ENCODE measurements at places on chromosomes 4 and X.
A peak's percentile ranks its signal among the peaks of the same experiment; 100 is the strongest.

- DNase-seq, result no peak
These were observed 8.0 kb downstream of the SUPT20HL2 start for GRCh38 chrX:24305905-24306304.

- no peak for DNase-seq
These were observed 12.5 kb downstream of the SYTL5 start for GRCh38 chrX:38018766-38019425.

GRCh38 chrX:7582191-7582590, 260.8 kb upstream of the VCX start:
- DNase-seq, result no peak

- DNase-seq, result no peak
These were observed 32.0 kb downstream of the ZNF185 start for GRCh38 chrX:152929898-152930297.

- no peak for DNase-seq
These were observed 85.2 kb downstream of the MAPK10 start for GRCh38 chr4:86274642-86275041.

GRCh38 chr4:141098163-141098562, 35.1 kb downstream of the RNF150 start:
- no peak for DNase-seq

GRCh38 chrX:105458846-105459245, 238.4 kb upstream of the TEX13A start:
- no peak for DNase-seq

DNA sequence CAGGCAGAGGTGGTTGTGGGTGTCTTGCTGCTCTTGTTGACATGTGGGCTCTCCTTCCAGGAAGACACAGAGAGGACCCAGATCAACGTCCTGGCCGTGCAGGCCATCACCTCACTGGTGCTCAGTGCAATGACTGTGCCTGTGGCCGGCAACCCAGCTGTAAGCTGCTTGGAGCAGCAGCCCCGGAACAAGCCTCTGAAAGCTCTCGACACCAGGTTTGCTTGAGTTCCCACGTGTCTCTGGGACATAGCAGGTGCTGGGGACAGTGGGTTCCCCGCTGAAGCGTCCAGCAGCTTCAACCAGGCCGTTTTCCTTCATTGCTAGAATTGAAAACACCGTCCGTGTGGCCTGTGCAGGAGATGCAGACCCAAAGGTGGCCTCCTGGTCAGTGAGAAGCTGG, 25.6 kb upstream of the MSANTD1 start:
- DNase-seq, result no peak

DNA sequence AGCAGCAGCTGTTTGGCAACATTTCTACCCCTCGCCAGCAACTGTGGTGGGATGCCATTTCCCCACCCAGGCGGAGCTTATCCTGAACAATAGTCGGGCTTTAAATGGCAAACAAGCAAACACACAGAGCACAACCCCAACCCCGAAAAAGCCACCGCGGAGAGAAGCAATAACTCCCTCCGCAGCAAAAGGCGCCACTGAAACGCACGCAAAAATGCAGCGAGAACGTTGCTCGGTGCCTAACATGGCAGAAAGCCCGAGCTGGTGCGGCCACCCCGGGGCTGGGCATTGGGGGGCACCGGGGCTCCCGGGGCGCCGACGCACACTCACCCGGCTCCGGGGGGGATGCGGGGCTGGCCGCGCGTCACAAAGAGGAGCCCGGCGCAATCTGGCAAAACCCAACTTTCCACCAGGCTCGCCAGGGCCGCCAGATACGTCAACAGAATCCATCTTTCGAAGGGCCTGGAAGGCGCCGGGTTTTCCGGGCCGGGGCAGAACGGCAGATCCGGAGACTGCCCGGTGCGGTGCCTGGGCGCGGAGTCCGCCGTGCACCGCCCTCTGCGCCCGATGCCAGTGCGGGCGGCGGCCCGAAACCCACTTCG, 818 bp downstream of the RAI2 start:
- DNase-seq, result no peak

- DNase-seq, result no peak
These were observed 81.9 kb downstream of the PJA1 start for GRCh38 chrX:69083361-69083760.

DNA sequence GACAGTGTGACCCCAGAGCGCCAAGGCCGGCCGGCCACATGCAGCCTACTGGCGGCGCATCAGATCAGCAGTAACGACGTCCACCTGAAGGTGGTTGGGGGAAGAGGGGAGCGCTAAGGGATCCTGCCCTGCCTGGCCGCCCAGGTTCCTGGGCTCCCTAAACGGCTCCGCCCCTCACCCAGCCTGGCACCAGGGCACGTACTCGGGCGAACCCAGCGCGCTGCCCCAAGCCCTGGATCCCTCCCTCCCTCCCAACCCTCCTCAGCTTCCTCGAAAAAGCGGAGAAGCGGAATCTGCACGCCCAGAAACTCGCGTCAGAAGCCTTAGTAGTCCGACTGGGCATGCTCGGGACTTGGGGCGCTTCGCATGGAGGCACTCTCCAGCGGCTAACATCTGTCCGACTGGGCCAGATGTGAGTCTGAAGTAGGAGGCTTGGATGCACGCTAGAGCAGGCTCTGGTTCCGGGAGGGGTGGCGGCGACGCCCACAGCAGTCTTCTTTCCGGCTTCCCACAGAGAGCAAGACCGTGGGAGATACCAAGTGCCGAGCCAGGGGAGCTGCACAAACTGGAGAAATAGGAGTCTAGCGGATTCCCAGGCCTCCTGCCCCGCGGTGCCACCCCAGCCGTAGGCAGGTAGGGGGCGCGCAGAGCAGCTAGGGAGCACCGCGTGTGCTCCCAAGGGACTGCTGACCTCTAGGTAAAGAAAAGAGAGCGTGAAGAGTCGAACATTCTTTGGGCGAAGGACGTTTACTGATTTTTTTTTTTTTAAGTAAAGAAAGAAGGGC, 114.3 kb upstream of the TEX13C start:
- DNase-seq, result no peak

GRCh38 chr4:77538144-77538543, 67.5 kb upstream of the CXCL13 start:
- DNase-seq, result no peak

DNA sequence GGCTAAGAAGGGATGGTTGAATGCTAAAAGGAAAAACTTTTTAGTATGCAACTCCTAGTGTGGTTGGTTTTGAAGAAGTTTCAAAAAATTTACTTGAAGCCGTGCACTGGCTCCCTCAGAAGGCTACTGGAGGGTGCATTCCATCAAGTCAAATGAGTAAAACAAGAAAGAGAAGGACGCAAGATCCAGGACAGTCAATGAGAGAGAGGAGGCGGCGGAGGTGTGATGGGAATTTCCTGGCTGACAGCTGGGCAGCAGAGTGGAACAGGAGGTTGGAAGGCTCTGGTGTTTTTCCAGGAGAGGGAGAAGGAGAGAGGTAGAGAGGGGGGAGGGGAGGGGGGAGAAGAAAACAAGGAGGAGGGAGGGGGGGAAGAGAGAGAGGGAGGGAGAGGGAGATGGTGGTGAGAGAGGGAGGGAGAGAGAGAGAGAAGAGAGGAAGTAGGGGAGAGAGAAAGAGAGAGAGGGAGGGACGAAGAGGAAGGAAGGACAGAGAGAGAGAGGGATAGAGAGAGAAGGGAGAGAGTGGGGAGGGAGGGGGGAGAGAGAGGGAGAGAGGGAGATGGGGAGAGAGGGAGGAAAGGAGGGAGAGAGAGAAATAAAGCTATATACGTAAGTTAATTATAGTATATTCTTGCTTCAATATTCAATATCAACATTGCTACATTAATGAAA, 126.4 kb downstream of the SH3KBP1 start:
- no peak for DNase-seq

GRCh38 chr4:40924096-40924792, 174.5 kb downstream of the NSUN7 start:
- DNase-seq, result peak; percentile 37

- DNase-seq, result no peak
These were observed 58.9 kb upstream of the PROM1 start for GRCh38 chr4:16142598-16143310.

DNA sequence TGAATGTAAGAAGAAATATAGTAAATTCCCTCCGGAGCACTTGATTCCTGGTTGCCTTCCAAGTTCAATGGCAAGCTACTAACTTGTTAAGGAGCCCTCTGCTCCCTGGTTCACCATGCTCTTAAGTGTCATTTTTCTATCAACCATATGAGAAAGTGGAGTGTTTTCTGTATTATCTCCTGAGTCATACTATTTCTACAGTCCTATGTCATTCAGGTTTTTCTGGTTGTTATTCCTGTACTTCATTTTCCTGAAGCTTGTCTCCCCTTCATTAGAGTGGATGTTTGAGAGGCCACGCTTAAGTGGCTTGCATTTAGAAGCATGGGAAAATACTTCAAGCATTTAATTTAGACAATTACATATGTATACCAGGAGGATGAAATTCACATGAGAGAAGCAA, 14.7 kb upstream of the EPGN start:
- DNase-seq, result no peak

GRCh38 chr4:8548731-8549351, 31.4 kb upstream of the GPR78 start:
- DNase-seq, result no peak

- no peak for DNase-seq
These were observed 559 bp downstream of the SLC9A7 start for GRCh38 chrX:46758163-46758955.

DNA sequence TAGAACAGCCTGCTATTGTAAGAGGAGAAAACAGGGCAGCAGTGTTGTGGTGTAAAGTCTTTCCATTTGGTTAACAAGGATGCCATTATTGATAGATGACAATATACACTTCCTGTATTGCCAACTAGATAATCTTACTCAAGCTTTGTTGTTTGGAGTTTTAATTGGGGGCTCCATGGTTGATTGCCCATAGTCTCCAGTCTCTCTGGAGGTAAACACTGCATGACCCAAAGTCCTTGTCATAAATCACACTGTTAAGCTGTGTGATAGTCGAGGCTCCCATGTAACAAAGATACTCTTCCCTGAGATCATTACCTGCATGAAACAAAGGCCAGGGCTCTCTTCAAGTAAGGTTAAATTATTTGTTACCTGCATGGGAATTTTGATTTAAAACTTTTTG, 394.6 kb downstream of the C4orf33 start:
- no peak for DNase-seq

GRCh38 chr4:98786866-98787265, 128.5 kb upstream of the TSPAN5 start:
- DNase-seq, result no peak

DNA sequence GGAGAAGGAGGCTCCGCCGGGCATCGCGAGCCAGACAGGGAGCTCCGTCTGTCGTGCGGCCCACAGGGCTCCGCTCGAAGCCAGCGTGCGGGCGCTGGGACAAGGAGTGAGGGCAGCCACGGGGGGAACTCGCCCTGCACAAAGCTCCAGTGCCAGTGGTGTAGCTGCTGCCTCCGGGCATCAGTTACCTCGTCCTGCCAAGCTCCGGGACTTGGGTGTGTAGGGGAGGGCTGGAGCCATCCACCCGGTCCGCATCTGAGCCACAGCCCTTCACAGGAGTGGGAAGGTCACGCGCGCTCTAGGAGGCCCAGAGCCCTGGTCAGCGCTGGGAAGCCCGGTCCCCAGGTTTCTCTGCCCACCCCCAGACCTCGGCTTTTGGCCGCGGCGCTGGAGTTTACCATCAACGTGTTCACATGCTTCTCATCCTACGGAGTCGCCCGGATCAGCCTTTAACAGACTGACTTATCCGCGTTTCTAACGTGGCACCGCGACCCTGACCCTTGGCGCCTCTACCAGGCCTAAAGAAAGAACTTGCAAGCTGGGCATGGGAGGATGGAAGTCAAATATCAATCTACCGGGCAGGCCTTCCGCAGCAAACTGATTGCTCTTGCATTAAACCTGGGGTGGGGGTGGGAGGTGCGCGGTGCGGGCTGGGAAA, 8.4 kb upstream of the PRDM8 start:
- DNase-seq, result no peak

DNA sequence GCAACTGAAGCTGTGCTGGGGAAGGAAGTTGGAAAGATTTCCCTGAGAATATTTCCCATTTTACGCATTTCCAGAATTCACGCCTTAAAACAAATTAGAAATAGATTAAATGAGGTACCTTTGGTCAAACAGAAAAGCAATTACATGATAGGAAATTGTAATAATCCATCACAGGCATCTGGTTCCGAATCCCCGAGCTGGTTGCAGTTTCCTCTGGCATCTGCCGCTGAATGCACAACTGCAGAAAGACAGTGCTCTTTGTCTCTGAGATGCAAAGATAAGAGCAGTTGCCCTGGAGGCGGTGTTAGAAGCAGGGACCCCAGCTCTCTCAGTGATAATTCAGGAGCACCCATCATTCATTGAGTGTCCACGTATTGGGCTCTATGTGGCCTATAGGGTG, 224.4 kb downstream of the LDB2 start:
- no peak for DNase-seq

GRCh38 chr4:139795527-139796314, 130.1 kb downstream of the MGST2 start:
- DNase-seq, result no peak

DNA sequence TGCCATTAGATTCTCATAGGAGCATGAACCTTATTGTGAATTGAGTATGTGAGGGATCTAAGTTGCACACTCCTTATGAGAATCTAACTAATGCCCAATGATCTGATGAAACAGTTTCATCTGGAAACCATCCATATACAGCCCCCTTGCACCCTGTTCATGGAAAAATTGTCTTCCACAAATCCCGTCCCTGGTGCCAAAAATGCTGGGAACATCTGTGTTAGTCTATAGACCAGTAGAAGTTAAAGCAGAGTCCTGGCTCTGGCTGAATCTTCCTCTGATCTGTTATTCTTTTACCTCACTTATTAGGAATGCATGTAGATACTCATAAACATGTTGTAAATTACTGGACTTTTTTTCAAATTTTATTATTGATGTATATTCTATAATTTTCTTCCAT, 29.2 kb downstream of the SULT1B1 start:
- DNase-seq, result no peak

DNA sequence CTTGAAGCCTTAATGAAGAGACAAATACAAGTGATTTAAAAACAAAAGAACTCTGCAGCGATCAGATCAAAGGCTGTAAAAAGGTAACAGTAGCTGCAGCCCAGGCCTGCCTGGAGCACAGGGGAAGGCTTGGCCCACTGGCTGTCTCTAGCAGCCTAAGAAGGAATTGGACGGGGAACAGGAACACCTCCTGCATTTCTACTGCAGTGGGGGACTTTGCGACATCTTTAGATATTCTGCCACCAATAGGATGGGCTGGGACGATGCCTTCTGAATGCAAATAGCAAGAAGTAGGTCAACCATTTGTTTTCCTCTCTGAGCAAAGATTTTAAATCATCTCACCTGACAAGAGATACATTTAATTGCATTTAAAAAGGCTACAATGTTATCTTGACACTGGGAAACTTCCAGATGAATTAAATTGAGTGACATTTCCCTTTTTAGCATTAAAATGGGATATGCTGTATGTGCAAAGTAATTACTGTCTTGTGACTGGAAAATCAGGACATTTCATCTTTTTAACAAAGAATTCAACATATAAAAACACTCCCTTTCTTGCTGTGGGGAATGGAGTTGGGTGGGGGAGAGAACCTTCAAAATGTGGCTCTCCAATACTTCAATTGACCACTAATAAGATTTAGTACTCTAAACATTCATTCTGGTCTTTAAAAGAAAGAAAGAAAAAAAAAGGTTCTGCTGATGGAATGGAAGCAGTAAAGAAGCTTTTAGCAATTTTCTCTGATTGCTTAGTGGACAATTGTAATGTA, 70.0 kb downstream of the NYX start:
- DNase-seq, result no peak

GRCh38 chr4:138553001-138553845, 311.1 kb upstream of the SLC7A11 start:
- no peak for DNase-seq

Data from stimulated activated CD8-positive, alpha-beta memory T cell treated with anti-CD3 and anti-CD28 coated beads, Interleukin-4, amount 100 ng/mL, for 4 hours (primary cell).